Frontal cortex (tissue), 4 donors: ENCODE measurements at places on chromosomes 13 and 19. TPM values are rescaled to one million over a fixed set of nuclear protein-coding genes. Genes with fewer than 3 reads are reported as not detected.

Gene OLFM2
- 86.4 TPM for total RNA-seq

Gene GIPC1
- 39.1 TPM for total RNA-seq

Gene DGKH
- total RNA-seq: 15.5 TPM

Gene LYPD3
- under 0.01 TPM for total RNA-seq

Gene DAPK3
- 53.4 TPM for total RNA-seq

Gene ARRDC2
- total RNA-seq: 1.6 TPM

Gene LILRB1
- total RNA-seq: not detected

Gene KLK1
- total RNA-seq: not detected

Gene ZNF541
- under 0.01 TPM for total RNA-seq

Gene CCDC8
- total RNA-seq: 2.4 TPM

Gene ACER1
- total RNA-seq: not detected

Gene REEP6
- 2.4 TPM for total RNA-seq

Gene SELENOV
- total RNA-seq: 0.41 TPM

Gene ZNF135
- 11.8 TPM for total RNA-seq

Gene FFAR3
- total RNA-seq: not detected

Gene KLK8
- not detected for total RNA-seq
